ENCODE measurements at places on chromosomes 7 and 10.

GRCh38 chr7:50707236-50708006 is 75.3 kb downstream of the GRB10 start:
- no peak for DNase-seq

GRCh38 chr10:110667620-110668343 is 23.6 kb downstream of the RBM20 start:
- DNase-seq, result no peak

- DNase-seq, result no peak
Measured at GRCh38 chr7:31734456-31734855, 47.4 kb downstream of the PPP1R17 start.

GRCh38 chr7:150356265-150356897 is 12.2 kb upstream of the REPIN1 start:
- DNase-seq, result no peak

DNA sequence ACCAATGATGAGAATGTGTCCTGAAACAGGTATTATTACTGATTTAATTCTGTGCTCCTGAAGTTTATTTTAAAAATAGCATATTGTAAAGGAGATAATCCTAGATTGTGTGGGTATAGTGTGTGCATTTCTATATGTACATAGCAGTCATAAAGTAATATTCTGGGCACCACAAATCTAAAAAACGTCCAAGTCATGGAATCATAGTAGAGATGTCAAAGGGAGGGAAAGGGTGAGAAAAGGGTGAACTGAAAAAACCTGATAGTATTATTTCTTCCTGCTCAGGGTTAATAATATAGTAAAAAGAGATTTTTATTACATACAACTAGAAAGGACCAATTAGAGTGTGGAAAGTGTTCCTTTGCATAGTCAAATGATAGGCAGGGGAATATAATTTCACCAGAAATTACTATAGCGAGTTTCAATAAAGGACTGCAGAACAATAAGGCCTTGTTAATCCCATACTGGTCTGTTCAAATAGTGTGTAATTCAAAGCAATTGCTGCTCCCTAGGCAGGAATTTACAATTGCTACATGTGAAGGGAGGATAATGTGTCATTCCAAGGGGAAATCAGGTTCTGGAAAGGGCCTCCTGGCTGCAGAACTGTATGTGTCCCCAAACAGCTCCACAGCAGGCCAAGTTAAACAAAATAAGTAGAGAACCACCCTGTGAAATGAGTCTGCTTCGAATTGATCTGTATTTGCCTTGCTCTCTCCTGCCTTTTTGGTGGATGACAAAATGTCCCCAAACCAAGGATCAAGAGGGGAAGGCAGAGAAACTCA is 42.5 kb upstream of the KMT2E start:
- DNase-seq, result no peak

DNA sequence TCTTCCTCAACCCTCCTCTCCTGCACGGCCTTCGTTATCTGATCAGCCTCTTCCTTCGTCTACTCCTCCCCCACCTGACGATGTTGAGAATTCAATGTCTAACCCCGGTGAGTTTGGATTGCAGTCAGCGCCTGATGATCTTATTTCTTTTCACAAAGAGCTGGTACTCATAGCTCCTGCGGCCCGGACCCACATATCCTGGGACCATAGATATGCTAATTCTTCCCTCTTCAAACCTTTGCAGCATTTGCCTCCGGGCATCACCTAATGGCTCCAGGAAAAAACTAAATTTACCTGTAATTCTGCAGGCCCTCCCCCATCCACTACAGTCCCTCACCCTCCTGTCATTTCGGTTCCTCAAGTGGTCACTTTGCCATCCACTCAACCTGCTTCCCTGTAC is 12.4 kb upstream of the DDC start:
- DNase-seq, result no peak

GRCh38 chr10:17209881-17210280 is 8.4 kb upstream of the TRDMT1 start:
- DNase-seq, result no peak

Measured in GOT3 (cell line).